GM23248 (cell line): ENCODE measurements at places on chromosomes 12 and 14.

DNA sequence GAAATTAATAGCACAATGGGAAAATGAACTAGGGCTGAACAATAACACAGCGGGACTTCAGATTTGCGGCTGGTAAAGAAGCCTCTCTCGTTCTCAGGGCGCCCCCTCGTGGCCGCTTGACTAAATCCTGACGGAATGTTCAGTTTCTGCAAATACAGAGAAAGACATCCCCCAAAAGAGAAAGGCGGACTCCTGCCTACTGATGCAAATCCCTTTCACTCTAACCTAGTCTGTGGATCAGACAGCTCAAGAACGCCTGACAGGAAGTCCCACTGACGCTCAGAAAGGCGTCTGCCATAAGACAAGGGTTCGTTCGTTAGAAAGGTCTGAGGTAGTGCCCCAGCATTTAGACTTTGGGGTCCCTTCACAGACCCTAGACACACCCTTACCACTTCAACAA is 2.5 kb downstream of the NUAK1 start:
- DNase-seq: peak; percentile 92

DNA sequence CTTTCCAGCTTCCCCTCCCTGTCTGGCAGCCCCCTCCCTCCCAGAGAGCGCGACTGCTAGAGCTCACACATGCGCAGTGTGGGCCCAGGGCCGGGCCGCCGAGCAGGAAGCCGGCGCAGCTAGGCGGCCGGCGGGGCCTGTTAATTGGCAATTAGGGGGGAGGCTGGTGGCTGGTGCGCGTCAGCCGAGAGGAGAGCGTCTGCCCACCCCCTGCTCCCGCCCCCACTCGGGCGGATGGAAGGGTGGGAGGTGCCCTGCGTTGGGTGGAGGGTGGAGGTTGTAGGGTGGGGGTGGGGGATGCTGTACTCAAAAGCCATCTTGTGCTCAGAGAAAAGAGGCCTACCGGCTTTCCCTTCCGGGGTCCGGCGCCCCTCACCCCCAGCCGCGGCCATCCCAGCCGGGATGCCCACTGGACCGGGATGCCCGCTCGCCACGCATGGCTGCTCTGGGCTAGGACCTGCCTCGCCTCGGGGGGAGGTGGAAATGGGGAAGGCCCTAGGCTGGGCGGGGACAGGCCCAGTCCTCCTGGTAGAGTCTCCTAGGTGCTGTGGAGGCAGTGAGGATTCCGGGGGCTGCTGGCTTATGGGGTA is 9.2 kb downstream of the HOXC8 start:
- peak; percentile 97 for DNase-seq

- DNase-seq: no peak
Observed at GRCh38 chr14:100393362-100393761, 70.2 kb downstream of the SLC25A47 start.

DNA sequence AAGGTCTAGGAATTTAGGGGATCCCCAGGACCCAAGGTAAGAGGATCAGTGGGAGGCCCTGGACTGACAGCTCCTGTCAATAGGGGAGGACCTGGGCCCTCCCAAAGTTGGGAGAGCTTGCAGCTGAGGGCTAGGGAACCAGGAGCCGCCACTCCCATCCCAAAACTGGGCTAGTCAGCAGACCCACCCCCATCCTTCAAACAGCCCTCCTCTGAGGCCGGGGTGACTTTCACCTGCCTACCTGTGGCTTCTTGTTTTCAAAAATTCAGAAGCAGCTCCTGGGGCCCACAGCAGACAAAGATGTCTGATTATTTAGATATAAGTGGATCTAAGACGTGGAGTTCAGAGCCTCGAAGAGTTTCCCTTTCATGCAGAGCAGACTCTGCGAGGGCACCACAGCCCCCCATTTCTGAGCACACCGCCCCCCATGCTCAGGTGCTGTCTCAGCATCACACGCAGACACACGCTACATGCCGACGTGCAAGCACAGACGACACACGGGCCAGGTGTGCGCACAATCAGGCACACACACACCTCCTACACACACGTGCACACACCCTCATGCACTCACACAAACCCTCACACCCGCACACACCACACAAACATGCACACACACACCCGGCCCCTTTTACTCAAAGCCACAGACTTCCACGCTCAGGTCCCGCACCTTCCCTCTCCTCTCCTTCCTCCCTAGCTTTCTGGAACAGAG is 21.9 kb downstream of the DIO3 start:
- no peak for DNase-seq

DNA sequence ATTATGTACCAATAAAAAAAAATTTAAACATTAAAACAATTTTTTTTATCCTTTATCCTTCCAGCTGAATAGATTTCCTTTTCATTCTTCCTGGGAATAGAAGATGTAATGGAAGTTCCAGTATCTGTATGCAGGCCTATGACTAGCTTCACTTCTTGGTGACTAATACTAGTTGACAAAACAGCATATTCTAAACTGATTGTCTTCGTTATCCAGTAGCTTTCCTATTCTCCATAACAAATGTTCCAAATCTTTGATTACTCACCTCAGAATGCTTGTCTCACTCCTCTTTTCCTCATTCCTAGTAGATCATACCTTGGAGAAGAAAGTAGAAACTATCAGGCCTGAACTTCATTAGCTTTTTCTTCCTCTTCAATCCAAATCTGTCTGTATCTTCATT is 70.7 kb downstream of the PLEKHA5 start:
- DNase-seq: peak; percentile 79
